ENCODE measurements at places on chromosomes 1 and 21.

GRCh38 chr1:217010253-217010652 lies 287.0 kb upstream of the ESRRG start:
- no peak for DNase-seq

GRCh38 chr1:37752213-37752582 lies 12.7 kb downstream of the EPHA10 start:
- no peak for DNase-seq

DNA sequence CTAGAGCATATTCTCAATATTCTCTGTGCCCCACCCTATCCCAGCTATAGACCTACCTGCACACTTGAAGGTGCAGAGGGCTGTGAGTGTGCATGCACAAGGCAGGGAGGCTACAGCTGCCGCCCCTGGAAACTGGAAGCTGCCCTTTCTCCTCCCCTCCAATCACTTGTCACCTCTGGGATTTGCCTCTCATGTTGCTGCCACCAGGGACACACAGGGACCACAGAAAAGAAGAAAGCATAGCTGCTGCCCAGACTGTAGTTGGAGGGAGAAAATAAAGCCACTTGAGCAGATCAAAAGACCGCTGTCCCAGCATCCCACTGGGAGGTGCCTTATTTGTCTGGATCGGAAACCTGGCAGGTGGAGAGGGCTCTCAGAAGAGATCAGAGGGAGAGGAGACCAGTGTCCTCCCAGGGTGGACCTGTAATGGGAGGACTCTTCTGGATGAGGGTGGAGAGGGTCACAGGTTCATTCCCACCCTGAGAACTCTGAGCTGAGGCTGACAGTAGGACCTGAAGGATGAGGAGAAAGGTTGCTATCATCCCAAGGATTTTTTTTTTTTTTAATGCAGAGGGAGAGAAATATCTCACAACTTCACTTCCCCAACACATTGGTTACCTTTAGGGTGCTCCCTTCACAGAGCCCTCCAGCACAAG lies 7.6 kb upstream of the INPP5B start:
- DNase-seq: no peak

DNA sequence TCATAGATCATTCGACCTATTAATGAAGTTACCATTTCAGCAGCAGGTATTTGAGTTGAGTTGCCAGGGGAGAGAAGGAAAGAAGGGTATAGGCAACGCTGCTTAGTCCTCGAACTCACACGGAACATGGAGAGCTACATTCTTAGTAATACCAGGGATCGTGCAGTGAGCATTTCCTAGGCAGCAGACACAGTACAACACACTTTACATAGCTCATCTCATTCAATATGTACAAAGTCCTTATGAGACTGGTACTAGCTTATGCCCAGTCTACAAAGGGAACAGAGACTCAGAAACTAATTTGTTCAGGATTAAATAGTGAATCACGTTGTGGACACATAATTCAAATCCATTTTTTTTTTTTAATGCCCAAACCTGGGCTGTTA lies 25.6 kb downstream of the IRF2BP2 start:
- DNase-seq: no peak

DNA sequence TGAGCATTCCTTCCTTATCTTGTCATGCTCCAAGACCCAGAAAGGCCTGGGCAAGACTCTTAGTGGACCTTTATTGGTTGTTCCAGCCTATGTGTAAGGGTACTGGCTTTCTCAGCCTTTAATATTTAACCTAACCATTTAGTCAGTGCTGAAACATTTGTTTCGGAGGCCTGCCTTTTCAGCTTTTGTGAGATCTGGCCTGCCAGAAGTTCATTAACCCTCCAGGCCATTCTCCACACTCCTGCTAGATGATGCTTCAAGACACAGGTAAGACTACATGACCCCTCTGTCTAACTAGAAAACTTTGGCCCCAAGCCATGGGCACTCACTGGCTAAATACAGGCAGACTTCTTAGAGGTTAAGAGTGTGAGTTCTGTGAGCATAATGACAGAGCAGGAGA lies 138.4 kb upstream of the ZP4 start:
- DNase-seq: no peak

DNA sequence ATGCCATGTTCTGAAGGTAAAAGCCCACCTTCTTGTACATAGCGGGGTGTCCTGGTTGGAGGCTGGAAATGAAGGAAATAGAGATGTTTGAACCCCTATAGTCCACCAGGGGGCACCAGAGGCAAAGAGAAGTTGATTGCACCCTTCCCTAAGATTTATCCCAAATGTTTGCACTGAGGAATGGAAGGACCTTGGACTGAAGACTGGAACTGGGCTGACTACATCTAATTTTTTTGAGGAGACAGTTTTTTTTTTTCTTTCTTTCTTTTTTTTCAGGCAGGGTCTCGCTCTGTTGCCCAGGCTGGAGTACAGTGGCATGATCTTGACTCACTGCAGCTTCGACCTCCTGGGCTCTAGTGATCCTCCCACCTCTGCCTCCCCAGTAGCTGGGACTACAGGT lies 55.3 kb upstream of the EIF4G3 start:
- no peak for DNase-seq

- DNase-seq: no peak
Measured at GRCh38 chr1:9316080-9316444, 23.4 kb downstream of the SPSB1 start.

- DNase-seq: no peak
Measured at GRCh38 chr1:113456967-113457366, 66.7 kb downstream of the MAGI3 start.

DNA sequence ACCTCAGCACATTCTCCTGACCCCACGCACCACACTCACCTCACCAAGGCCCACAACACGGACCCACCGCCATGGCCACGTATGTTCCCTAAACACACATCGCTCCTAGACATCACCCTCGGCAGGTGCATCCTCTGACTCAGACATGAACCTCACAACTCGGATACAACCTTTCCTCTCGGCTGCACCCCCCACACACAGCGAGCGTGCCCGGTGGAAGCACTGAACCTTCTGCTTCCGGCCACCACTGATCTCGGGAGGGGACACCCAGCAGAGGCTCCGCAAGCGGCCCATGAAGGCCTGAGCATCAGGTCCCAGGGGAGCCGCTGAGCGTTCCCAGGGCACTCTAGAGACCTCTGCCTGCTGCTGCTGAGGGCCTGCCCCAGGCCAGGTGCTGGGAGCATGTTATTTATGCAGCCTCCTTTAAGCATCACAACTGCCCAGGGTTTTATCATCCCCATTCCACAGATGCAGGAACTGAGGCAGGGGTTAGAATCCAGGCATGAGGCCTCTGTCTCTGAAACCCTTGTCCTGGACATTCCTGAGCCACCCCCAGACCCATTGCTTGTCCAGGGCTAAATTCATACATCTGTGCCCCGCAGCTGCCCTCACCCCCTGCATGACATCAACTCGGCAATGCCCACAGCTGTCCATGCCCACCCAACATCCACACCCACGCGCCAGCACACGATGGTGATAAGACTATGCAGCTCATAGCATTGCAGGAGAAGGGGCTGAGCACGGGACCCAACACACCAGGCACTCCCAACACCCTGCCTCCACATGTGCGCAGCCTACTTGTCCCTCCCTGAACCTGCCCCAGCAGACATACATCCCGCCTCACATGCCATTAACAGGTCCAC lies 27.0 kb downstream of the SDC3 start:
- no peak for DNase-seq

GRCh38 chr21:46067505-46068201 lies 30.3 kb upstream of the COL6A2 start:
- no peak for DNase-seq

- DNase-seq: no peak
Measured at GRCh38 chr1:145962157-145963102, 1.9 kb downstream of the ANKRD34A start.

- no peak for DNase-seq
Measured at GRCh38 chr21:43287795-43288755, 119.3 kb downstream of the CRYAA start.

GRCh38 chr21:20997311-20997635 lies 936 bp upstream of the NCAM2 start:
- DNase-seq: no peak

- DNase-seq: no peak
Measured at GRCh38 chr1:85352055-85352454, 75.6 kb upstream of the BCL10 start.

GRCh38 chr1:167291539-167292185 lies 71.0 kb downstream of the POU2F1 start:
- no peak for DNase-seq

DNA sequence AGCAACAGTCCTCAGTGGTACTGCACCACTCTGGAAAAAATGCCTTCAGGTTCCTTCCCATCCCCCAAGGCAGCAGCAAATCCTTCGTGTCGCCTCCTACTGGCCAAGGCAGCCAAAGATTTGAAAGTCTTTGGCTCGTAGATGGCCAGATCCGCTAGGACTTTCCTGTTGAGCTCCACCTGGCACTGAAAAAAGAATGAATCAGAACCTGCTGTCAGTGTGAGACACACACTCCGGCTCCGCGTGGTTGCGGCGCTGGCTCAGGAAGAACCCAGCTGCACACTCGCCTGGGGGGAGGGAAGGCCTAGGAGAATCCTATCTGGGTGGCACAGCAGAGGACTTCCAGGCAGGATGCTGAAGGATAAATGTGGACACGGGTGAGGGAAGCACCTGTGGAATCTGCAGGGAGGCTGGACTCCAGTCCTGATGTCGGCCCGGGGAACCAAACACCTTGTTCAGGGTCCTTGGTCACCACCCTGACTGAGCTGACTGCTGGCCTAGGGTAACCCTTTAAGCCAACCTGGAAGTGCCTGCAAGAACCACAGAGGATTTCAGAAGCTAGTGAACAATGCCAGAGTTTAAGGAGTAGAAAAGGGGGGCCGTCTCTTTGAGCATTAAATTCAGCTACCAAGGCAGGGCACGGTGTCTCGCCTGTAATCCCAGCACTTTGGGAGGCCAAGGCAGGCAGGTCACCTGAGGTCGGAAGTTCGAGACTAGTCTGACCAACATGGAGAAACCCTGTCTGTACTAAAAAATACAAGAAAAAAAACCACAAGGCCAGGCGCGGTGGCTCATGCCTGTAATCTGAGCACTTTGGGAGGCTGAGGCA lies 3.2 kb upstream of the CCNL2 start:
- DNase-seq: no peak

GRCh38 chr1:97461782-97462181 lies 459.1 kb downstream of the DPYD start:
- DNase-seq: no peak

GRCh38 chr1:47031585-47031984 lies 8.1 kb downstream of the CYP4X1 start:
- no peak for DNase-seq

- DNase-seq: no peak
Measured at GRCh38 chr1:35565742-35566133, 7.4 kb upstream of the TFAP2E start.

DNA sequence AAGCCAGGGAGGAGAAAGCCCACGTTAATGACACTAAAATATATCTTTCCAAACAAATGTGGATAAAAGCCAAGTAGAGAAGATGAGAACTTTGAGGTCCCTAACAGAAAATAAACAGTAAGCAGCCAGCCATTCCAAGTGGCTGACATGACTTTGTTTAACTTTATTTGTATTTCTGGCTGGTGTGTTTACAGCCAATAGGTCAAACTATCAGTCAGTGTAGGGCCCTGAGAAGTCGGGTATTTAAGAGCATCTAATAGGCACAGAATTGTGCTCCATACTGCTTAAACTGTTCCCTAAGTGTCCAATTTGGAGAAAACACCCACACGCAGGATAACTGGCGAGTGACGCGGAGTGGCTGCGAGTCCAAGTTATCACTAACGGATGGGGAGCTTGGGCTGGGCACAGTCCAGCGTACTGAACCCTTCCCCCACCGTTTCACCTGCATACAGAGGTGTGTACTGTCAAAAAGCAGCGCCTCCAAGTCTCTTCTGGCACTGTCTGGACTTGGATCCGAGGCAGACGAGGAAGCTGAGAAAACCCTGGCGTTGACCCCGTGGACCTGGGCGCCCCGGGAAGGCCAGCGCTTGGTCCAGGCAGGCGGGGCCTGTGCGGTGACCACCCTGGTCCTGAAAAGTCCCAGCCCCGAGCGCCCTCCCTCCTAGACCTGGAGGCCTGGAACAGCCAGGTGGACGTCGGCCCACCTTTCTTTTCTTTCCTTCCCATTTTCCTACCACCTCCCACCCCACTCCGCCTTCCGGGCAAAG lies 662 bp upstream of the LGALS8 start:
- no peak for DNase-seq

- DNase-seq: no peak
Measured at GRCh38 chr1:218510153-218510772, 165.1 kb downstream of the TGFB2 start.

- no peak for DNase-seq
Measured at GRCh38 chr1:118223426-118223825, 38.4 kb upstream of the SPAG17 start.

DNA sequence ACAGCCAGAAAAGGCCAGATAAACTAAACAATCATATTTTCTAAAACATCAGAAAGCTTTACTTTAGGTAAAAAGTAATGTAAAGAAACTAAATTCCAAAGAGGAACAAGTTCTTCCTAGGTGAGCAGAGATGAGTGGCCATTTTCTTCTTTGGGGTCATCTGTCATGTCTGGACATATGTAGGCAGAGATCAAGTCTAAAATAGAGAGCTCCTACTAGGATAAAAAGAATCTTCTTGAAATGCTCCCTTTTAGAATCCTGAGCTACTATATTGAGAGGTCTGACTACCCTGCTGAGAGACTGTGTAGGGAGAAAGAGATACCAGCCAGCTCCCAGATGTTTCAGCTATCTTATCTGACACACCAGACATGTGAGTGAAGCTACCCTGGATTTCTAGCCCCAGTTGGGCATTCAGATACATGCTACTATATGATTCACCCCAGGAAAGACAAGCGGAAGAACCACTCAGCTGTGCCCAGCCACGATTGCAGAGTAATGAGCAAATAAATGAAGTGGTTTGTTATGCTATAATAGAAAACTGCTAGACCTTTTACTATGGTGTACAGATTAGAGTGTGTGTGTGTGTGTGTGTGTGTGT lies 80.1 kb downstream of the TTLL7 start:
- DNase-seq: no peak

- DNase-seq: no peak
Measured at GRCh38 chr1:19061343-19061742, 104.9 kb upstream of the IFFO2 start.

- no peak for DNase-seq
Measured at GRCh38 chr21:31490443-31490842, 146.4 kb upstream of the TIAM1 start.

DNA sequence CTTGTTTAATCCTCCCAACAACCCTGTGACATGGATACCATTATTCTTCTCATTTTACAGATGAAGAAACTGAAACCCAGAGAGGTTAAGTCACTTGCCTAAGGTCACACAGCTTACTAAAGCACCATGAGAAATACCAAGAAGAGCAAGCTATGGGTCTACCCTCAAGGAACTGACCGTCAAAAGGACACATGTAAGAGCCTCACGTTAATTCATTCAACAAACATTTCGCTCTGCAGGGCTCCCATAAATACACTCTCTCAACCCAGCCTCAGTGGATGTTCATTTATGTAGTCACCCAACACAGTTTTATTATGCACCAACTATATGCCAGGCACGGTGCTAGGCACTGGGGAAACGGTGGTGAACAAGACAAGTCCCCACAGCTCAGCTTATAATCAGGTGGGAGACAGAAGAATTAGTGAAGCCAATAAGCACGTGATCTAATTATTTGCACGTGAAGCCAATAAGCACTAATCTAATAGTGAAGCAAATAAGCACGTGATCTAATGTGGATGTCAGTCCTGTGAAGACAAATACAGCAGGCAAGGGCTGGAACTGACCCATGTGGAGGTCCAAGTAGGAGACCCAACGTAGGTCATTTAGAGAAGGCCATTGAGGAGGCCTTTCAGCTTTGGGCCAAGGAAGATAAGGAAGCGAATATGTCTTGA lies 52.1 kb upstream of the ZBTB40 start:
- no peak for DNase-seq

GRCh38 chr1:2556678-2557481 lies 709 bp downstream of the TNFRSF14 start:
- DNase-seq: no peak

- DNase-seq: no peak
Measured at GRCh38 chr1:58983162-58983561, 199.3 kb upstream of the JUN start.

All from cortex of kidney (tissue), 1 donor.